ENCODE measurements at places on chromosomes 3 and 15.

- no peak for DNase-seq
Observed at GRCh38 chr3:14141144-14141543, 16.3 kb downstream of the TMEM43 start.

DNA sequence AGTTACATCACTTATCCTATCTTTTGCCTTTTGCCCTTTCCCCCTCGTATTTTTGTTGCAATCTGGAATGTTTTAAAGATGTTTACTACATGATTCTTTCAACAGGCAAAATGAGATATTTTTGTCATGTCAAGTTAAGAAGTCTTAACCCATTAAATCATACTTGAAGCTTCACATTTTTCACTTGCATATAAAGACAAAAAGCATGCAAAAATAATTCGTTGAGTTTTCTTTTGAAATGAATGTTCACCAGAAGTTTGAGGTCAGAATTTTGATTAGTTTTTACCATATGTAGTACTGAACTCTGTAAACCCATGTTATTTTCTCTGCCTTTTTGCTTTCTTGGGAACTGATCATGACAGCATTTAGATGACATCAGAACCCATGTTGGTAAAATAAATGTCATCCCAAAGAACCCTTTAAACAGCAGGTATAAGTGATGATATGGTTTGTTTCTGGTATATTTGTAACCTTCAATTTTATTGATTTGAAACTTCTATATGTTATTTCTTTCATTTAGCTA is 188.5 kb downstream of the GHSR start:
- no peak for DNase-seq

DNA sequence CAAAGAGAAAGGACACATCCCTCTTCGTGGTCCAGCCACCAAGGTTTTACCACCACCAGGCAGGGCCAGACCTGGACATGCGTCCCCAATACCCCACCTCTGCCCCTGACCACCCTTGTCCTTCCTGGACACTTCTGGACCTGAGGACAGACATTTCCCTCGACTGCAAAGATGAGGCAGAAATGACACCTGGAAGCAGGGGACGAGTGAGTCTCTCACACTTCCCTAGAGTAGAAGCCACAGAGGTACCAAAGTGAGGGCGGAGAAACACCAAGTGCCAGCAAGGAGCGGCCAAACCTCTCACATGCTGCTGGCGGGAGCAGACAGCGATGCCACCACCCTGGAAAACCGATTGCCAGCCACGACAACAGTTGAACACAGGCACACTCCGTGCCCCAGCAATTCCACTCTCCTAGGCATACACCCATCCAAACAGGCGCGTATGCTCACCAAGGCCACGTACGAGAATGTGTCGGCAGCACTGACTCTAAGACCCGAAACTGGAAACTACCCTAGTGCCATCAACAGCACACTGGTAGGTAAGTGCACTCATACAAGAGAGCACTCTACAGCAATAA is 207.0 kb upstream of the NSMCE3 start:
- no peak for DNase-seq

GRCh38 chr15:69830430-69830829 is 267.3 kb downstream of the TLE3 start:
- no peak for DNase-seq

DNA sequence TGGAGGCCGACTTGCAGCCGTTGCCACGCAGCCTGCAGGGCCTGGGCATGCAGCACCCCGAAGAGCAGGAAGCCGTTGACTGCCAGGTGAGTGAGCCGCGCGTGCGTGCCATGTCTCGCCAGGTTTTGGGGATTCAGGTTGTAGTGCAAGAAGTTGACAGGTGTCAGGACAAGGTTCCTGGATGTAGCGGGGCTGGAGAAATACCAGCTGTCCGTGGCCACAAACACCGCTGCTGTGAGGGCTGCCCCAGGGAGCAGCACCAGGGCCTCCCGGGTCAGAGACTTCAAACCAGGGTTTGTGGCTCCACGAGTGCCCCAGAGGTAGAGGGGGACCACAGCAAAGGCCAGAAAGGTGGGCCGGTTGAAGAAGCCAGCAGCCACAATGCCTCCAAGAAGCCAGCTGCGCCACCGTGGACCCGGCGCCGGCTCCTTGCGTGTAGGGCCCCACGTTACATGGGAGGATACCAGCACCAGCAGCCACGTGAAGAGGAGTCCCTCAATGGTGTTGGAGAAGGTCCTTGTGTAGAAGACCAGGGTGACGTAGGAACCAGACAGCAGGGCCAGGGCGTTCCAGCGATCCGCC is 5.6 kb upstream of the NCBP2 start:
- DNase-seq, result no peak

GRCh38 chr3:142180761-142181362 is 31.5 kb upstream of the TFDP2 start:
- no peak for DNase-seq

GRCh38 chr3:128334086-128334645 is 132.5 kb downstream of the DNAJB8 start:
- DNase-seq, result no peak

DNA sequence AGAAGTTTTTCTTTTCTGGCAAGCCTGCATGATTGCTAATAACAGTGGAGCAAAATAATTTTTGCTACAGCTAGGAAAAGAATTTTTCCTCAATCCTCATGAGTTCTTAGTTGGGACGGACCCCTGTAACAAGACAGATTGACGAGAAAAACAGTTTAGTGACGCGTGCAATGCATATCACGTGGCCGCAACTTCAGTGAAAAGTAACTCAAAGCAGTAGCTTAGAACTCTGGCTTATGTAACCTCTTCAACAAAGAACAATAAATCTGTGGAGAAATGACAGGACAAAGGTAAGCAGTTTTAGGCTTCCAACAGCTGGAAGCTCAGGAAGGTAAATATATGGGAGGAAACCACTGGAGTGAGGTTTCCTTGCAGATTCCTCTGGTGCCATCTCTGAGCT is 19.7 kb downstream of the FAM107A start:
- DNase-seq, result no peak

GRCh38 chr3:74271541-74271940 is 342.9 kb downstream of the CNTN3 start:
- no peak for DNase-seq

GRCh38 chr3:116000311-116000710 is 377.0 kb downstream of the GAP43 start:
- no peak for DNase-seq

DNA sequence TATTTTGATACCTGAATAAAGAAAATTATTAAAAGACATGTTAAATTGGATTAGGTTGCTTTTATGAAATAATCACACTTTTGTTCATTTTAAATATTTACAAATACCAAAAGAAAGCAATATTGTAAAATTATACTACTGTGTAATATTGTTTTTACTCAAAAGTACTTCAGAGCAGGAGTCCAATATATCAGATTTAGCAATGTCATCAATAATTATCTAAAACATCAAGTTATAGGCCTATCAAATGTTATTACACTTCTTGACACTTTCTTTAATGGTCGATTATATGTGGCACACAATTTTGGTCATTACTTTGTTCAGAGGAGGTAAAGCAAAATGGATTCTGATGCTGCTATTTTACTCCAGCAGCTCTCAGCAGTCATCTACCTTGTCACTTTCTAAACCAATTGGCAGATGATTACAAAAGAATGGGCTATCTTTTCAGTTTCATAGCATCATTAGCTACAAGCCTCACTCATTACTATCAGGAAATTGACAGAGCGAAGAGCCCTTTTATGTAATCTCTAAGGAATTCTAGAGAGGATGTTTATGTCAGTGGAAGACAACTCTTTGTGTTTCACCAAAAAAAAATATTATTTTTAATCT is 318.6 kb downstream of the PLOD2 start:
- no peak for DNase-seq

DNA sequence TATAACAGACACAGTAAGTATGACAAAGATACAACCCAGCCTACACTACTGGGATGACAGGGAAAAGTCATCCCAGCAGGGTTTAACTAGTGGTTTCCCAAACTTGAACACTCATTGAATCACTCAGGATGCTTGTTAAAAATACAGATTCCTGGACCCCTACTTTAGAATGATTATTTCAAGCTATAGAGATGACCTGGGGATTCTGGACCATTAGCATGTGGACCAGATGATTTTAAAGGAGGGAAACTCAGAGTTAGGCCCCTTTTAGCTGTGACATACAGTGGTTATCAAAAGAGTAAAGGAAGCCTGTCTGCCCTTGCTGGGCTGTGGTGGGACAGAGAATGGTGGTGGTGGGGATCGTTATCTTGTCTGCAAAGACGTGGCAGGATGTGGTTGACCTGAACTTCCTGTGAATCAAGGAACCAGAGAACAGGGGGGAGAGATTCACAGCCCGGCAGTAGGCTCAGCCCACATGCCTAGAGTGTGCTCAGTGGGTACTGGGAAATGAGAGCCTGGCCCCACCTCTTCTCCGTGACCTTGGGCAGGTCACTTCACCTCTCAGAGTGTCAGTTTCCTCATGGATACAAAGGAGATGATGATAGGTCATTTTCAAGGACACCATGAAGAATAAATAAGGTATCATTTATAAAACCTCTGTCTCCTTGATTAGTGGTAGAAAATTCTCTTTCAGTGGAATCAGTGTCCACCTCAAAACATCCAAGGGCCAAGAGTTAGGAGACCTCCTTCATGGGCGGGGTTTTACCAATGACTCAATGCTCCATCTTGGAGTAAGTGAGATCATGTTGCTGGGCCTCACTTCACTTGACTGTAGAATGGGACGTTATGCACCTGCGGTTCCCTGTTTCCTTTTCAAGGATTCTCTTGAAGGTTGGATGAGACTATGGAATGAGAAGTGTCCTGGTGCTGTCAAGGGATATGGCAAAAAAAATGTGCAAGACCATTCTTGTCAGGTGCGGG is 306.5 kb downstream of the RPLP1 start:
- no peak for DNase-seq

- DNase-seq, result no peak
Observed at GRCh38 chr3:112472691-112473090, 26.6 kb downstream of the BTLA start.

- no peak for DNase-seq
Observed at GRCh38 chr15:80873366-80873952, 94.3 kb downstream of the CEMIP start.

DNA sequence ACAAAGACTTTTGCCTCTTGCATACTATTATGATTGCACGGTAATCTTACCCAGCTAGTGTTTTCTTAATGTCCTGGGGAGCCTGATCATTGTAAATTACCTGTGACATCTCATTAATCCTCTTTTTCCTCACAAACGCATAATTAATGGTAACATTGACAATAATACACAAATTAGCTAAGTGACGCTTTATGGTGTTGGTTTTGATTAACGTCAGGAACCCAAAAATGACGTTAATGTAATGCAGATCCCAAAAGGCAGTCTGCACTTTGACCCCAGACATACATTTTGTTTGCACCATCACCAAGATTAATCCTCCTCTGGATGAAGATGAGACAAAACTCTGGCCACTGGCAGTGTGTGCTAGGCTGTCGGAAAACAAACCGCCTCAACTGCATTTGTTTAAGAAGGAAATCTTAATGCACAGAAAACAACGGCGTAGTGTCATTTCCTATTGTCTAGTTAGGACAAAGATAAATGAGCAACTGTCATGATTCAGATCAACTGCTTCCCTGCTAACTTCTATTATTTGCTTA is 83.9 kb upstream of the CDIN1 start:
- DNase-seq, result no peak

- no peak for DNase-seq
Observed at GRCh38 chr3:195075941-195076875, 194.8 kb downstream of the XXYLT1 start.

GRCh38 chr15:74275957-74276356 is 39.8 kb downstream of the CCDC33 start:
- no peak for DNase-seq

GRCh38 chr3:113211330-113212149 is at the start of gene BOC:
Gene BOC (plus strand): TSS chr3:113211557. CDS start chr3:113249803, 38,246 bp downstream.
- DNase-seq, result peak; percentile 59

DNA sequence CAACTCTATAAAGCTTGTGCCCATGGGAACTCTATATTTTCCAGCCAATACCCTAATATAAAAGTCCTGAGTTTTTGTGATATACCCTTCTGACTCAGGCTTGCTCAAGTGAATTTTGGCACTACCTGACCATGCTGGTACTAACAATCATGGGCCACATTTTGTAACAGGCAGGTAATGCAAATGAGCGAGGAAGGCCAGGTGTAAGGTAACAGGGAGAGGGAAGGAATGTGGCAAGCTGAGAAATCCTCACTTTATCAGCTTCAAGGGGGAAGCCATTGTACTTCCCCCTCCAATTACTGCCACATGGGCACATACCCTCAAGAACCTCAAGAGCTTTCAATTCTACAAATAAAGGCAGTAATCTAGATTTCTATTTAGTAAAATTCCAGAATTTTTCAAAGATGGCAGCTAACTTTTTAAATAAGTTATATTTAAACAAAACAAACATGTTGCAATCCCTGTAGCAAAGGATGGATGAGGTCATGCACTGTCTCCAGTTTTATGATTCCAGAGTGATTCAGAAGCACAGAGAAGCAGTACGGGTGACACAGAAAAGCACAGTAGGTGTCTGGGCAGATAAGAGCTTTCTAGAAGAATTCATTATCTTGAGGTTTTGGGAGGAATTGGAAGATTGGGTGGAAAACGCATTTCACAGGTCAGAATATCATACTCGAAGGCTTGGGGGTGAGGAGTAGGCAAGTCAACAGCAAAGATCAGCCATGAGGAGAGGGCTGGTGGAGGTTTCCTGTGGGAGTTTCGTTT is 87.6 kb downstream of the FOXP1 start:
- no peak for DNase-seq

DNA sequence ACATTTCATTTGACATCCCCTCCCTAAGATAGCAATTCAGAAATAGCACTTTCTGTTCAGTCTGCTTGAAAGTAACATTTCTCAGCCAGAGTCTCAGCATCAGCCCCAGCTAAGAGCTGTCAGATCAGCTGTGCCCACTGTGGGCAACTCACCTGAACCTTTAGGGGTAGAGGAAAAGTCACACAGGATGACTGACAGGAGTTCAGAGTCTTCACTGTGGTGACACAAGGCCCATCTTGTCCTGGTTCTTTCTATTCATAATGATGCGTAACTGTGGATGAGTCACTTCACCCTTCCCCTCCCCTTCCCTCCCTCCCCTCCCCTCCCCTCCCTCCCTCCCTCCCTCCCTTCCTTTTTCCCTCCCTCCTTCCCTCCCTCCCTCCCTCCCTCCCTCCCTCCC is 96.1 kb upstream of the RASGRP1 start:
- DNase-seq, result no peak

- DNase-seq, result no peak
Observed at GRCh38 chr15:29223640-29224039, 46.0 kb downstream of the NSMCE3 start.

DNA sequence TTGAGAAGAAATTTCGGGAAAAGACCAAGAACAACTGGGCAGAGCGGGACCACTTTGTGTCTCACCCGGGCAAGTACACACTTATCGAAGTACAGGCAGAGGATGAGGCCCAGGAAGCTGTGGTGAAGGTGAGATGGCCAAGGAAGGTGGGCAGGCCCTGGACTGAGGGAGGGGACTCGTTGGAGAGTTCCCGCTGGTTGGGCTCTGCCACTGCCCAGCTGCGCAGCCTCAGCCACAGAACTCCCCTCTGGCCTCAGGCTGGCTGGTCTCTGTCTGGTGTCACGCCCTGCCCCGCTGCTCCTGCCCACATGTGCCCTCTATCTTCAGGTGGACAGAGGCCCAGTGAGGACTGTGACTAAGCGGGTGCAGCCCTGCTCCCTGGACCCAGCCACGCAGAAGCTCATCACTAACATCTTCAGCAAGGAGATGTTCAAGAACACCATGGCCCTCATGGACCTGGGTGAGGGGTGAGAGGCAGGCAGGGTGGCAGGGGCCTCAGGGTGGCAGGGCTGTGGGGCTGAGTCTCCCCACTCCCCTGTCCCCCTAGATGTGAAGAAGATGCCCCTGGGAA is 2.4 kb downstream of the PARP3 start:
- no peak for DNase-seq

GRCh38 chr3:101902041-101902440 is 52.7 kb downstream of the NFKBIZ start:
- no peak for DNase-seq

- DNase-seq, result no peak
Observed at GRCh38 chr3:154886437-154886836, 193.7 kb upstream of the MME start.

Measured in mesothelial cell of epicardium (in vitro differentiated cells).